ENCODE measurements at places on chromosomes 13 and 19. TPM values are rescaled to one million over a fixed set of nuclear protein-coding genes. Genes with fewer than 3 reads are reported as not detected.

- ATAC-seq, result no peak
Measured at GRCh38 chr19:10514211-10515145, 2.8 kb downstream of the S1PR5 start.

Gene HIF3A
- not detected for total RNA-seq

DNA sequence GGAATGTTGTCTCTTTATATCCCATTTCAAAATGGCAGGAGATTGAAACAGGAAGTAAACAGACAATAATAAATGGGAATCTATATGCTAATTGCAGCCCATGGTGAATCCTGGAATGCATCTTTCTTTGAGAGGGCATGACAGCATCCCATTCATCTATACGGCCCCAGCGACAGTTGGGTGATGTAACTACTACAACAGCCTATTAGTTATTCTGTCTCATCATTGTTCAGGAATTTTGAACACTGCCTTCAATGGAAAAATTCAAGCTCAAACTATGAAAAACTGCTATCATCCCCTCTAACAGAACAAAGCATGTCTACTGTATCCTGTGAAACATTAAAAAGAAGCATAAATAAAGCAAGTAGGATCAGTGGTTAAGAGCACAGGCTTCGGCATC, 262.1 kb downstream of the DCT start:
- ATAC-seq, result no peak

- no peak for ATAC-seq
Measured at GRCh38 chr13:37198629-37199028, 93.2 kb upstream of the CSNK1A1L start.

Gene PRRG2
- 3.8 TPM for total RNA-seq

Gene GPR12
- not detected for total RNA-seq

Gene DNAAF3
- total RNA-seq, result not detected

DNA sequence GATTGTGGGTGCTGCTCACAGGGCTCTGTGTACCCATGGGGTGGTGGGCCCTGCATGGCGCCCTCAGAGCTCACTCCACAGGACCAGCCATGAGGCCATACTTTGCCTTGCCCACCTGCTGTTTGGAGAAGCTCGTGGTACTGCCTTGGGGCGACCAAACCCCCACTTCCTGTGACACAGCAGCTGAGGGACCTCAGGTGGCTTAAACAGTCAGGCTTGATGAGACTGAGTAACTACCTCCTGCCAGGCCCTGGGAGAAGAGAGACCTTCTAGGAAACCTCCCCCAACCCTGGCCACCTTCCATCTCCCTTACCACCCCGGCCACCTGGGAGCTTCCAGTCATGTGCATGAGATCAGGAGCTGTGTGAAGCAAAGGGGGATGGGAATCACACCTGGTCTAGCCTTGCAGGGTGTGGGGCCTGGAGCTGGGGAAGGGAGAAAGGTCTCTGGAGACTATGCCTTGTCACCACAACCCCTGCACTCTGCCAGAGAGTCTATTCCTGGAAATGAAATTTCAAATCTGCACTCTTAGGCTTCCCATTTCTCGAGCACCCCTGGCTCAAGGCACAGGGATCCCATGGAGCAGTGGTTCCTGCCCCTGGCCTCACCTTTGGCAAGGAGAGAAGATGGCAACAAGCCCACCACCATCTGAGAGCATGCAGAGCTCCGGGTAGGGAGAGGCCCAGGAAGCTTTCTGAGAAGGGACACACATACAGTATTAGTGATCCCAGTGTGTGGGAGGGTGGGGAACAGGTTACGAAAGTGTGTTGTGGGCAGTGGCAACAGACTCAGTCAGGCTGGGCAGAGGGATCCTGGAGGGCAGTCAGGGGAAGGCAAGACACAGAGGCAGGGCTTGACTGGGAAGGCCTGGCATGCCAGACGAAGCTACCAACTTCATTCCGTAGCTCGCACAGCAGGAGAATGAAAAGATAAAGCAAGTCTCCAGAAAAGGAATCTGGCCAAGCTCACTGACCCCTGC, 125.0 kb downstream of the URI1 start:
- no peak for ATAC-seq

GRCh38 chr19:42242069-42242511, 312 bp downstream of the GSK3A start:
- ATAC-seq, result no peak

DNA sequence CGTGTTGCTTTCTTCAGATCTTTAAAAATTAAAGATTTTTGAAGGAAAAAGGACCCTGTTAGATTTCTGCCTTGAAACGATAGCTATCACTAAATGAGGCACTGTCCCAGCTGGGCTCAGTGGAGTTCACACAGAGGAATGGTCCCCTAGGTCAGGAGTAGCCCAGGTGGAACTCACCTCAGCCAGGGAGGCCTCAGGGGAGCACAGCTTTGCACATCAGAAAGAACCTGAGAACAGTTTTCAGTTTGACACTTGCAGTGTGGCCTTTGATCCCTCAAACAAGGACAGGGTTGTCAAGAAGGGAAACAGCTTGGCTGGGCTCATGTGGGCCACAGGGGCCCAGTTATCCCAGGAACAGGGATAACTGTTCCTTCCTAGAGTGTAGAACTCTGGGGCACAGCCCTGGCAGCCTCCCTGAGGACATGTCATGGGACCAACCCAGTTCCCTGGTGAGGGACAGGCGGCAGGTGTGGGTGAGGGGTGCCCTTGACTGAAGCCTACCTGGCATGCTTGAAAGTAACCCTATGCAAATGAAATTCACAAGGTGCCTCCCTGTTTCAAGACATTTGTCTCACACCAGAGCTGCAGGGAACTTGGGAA, 59.4 kb downstream of the CHST8 start:
- ATAC-seq, result no peak

DNA sequence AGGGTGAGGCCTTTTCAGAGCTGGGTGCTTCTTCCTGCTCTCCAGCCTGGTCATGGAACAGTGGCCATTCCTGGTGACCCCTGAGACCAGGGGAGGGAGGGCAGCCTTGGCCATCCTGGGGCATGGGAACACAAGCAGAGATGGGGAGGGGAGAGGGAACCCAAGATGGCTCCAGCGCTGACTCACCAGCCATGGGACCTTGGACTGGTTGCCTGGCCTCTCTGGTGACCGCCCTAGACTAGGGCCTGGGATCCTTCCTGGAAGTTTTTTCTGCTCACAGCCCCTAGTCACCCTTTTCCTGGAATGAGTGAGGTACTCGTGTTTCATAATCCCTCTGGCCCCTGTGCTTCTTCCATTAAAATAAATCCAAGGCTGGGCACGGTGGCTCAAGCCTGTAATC, 3.3 kb upstream of the OPA3 start:
- no peak for ATAC-seq

DNA sequence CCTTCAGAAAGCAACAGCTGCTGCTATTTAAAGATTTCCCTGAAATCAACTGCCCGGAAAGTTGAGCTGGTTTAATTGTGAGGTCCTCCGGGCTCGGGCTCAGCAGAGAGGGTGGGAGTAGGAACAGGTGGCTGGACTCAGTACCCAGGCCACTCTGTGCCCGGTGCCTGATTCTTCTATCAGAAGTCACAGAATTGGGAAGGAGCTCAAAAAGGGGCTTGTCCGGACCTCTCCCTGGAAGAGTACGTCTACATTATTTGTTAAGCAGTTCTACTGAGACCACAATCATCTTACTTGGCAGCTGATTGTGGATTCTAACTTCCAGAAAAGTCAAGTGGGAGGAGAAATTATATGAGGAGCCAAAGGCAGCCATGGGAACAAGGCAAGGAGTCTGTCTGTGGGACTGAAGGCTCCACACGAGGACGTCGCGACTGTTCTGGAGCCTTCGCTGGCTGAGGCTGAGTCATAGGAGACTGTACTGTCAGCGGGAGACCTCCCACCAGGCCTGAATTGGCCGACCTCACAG, 91.7 kb upstream of the ANKRD10 start:
- ATAC-seq, result no peak

DNA sequence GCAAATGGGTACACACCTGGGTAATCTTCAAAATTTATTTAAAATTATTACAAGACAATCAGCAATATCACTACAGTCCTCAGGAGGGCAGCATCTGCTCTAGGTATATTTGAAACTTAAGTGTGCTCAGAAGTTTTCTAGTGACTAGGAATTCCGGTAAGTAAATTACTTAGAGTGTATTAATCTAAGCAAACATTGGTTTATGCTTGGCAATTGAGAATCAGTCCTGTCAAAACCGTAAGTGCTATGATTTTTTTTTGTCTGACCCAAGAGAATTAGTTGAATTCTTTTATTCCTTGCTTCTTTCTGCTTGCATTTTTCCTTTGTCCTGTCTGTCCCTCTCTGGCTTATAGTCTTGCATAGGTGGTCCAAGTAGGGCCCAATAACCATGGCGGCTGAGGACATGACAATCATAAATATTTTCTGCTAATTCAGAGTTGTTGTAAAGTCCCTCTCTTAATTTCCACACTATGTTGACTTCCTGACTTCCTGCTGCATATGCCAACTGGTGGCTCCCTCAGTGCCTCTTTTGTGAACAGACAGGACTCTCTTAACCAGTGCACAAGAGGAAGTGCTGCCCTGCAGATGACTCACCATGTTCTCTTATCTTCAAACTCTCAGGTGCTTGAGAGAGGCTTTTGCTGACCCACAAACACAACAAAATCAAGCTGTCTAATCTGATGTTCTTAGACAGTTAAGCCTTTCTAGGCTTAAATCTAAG, 82.2 kb downstream of the SLAIN1 start:
- ATAC-seq, result peak; percentile 77

Gene ZNF790
- 5.6 TPM for total RNA-seq

Gene TJP3
- total RNA-seq, result 1.5 TPM

DNA sequence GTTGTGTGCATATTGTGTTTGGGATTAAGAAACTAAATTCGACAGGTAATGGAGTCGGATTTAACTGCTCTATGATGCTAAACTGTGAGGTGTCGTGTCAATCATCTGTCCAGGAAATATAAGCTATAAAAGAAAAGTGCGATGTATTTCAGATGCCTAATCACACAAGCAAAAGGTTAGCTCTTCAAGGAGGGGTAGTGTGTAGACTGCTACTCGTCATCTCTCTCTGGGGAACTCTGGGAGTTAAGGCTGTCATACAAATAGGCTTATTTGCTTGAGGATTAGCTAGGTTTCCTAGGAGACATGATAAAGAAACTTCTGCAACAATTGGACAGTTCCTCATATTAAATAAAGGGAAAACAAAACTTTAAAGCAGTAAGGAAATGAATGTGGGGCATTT, 462.1 kb downstream of the OLFM4 start:
- ATAC-seq, result no peak

DNA sequence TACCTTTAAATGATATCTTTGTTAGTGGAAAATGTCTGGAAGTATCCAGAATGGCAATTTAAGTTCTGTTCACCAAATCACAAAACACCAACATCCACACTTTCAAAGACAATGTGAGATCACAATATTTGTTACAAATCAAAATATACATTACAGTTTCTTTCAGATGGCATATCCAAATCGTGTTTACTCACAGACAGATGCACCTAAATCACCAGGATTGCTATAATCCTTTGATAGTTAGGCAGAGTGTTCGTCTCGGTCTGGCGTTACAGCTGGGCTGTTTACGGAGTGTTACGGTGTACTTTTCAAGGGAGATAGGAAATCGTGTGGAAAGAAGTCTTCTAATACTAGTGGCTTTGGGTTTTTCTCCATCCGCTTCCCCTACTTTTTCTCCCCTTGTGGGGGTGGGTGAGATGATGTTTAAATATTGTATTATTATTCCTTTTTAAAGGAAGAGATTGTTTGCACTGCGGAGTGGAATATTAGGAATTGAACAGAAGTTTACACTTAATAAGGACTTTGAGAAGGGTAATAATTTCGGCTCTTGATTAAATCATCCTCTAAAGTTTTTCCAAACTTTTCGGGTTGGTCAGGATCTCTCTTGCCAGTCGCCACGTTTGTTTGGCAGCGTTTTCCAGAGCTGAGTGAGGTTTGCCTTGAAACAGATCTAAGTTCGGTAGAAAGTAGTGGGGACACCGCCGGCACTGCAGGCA, 1.8 kb downstream of the MAB21L1 start:
- ATAC-seq, result no peak

DNA sequence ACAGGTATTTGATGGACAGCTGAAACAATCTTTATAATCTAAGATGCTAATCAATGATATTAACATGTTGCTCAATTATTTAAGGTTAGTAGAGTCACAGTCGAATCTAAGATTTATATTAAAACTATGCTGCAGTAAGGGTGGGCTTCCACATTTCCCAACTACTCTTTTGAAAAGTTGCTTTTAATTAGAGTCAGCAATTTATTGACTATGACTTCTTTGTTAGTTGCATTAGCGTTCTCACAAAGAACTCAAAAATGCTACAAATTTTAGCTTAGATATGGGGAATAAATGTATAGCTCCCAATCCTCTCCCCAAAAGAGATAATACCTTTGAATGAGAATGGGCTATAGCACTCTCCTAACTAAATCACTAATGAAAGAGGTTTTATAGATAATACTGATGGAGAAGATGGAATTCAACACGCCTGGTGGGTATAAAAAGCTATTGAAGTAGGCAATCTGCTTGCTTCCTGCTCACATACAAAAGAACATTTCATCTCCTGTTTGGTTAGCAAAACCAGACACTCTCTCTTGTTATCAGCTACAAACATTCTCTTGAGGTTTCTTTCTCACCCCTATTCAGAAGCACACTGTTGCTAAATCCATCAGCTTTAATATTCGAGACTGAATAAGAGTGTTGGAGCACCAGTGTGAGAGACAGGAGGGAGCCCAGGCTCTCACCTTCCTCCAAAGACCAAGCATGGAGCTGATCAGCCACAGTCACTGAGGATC, 2.4 kb upstream of the FLT1 start:
- no peak for ATAC-seq

DNA sequence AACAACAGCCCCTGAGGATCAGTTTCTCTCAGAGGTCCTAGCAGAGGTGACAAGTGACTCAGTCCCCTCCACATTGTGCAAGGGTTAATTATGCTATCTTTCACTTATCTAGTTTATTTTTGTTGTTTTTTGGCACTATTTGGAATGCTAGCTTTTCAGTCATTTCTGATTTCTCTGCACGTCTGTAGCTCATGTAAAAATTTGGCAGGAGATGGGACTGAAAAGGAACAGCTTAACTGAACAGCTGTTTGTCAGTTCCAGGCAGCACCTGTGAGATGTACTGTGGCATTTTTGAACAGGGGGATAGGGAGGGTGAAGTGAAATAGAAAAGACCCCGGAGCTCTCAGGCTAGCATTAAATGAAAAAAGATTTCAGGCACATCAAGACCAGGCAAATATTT, 313.5 kb downstream of the SUCLA2 start:
- no peak for ATAC-seq

GRCh38 chr19:41330481-41330880, 20.5 kb downstream of the CCDC97 start:
- no peak for ATAC-seq

GRCh38 chr13:30388406-30389283, 33.6 kb upstream of the UBE2L5 start:
- no peak for ATAC-seq

GRCh38 chr19:45505151-45505995, 1.9 kb upstream of the VASP start:
- no peak for ATAC-seq

- peak; percentile 95 for ATAC-seq
Measured at GRCh38 chr13:52695856-52696255, 43.2 kb downstream of the SUGT1 start.

Gene C1QTNF9
- total RNA-seq, result not detected

- no peak for ATAC-seq
Measured at GRCh38 chr13:97761796-97762540, 191.5 kb upstream of the IPO5 start.
